ENCODE measurements at places on chromosomes 5 and 9. TPM values are rescaled to one million over a fixed set of nuclear protein-coding genes. Genes with fewer than 3 reads are reported as not detected.
A peak's percentile ranks its signal among the peaks of the same experiment; 100 is the strongest.

Gene CDH9
- not detected for total RNA-seq

Gene COL23A1
- not detected for total RNA-seq

Gene RPL37
- total RNA-seq, result 3,889 TPM

Gene WDR38
- total RNA-seq, result not detected

- peaks cover 41% of the 10 kb centered on the region for H3K4me1 ChIP-seq
- peak overlapping the region; percentile 48 for H3K27ac ChIP-seq
- peak overlapping the region; percentile 70 for H3K4me3 ChIP-seq
- DNase-seq, result no peak
- H3K36me3 ChIP-seq, result no peaks in the 10 kb centered on the region
Observed at GRCh38 chr5:78983601-78984438, 1.3 kb downstream of the ARSB start.

GRCh38 chr9:79023134-79023580 lies 548.6 kb upstream of the TLE4 start:
- no peak overlapping the region for H3K4me3 ChIP-seq
- peak; percentile 10 for DNase-seq
- H3K27me3 ChIP-seq, result peaks cover 3% of the 10 kb centered on the region
- no peak overlapping the region for H3K27ac ChIP-seq
- H3K36me3 ChIP-seq, result no peaks in the 10 kb centered on the region

- H3K27me3 ChIP-seq, result no peaks in the 10 kb centered on the region
- DNase-seq, result no peak
- H3K4me1 ChIP-seq, result peaks cover 16% of the 10 kb centered on the region
- H3K36me3 ChIP-seq, result peaks cover 26% of the 10 kb centered on the region
Observed at GRCh38 chr5:223791-224190, 5.7 kb downstream of the SDHA start.

DNA sequence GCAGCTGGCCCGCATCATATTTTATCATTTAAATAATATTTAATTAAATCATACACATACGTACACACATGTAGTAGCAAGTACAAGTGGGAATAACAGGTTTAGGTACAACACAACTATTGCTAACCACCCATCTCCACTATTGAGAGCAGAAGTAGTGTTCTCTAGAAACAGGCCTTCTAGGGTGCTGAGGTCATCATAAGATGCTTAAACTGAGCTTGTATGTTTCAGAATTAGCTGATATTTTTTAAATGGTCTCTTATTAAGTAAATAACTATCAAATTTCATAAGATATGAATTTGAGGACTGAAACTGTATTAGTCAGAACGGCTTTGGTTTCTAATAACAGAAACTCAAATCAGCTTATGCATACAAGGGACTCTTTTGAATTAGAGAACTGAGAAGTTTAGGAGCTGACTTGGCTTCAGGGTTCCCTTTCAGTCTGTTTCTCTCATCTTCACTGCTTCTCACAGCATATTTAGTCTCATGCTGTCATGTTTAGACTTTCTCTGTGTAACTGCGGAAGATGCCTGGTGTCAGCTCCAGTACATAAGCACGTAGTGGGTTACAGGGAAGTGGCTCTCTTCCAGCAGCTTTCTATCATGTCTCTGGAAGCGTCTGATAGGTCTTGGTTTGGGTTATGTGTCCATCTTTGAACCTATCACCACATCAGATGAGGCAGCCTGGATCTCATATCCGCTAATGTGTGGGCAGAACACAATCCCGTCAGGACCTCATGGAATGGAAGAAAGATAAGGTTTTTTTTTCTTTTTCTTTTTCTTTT lies 25.0 kb upstream of the OCLN start:
- no peaks in the 10 kb centered on the region for H3K36me3 ChIP-seq
- no peaks in the 10 kb centered on the region for H3K4me1 ChIP-seq
- no peak overlapping the region for H3K4me3 ChIP-seq
- DNase-seq, result no peak
- H3K27ac ChIP-seq, result no peak overlapping the region

- H3K27ac ChIP-seq, result no peak overlapping the region
- no peaks in the 10 kb centered on the region for H3K4me1 ChIP-seq
- no peak overlapping the region for H3K4me3 ChIP-seq
- no peaks in the 10 kb centered on the region for H3K36me3 ChIP-seq
Observed at GRCh38 chr5:180471866-180472265, 22.3 kb upstream of the CNOT6 start.

- DNase-seq, result no peak
- H3K4me1 ChIP-seq, result no peaks in the 10 kb centered on the region
- H3K27me3 ChIP-seq, result no peaks in the 10 kb centered on the region
- H3K27ac ChIP-seq, result no peak overlapping the region
Observed at GRCh38 chr5:109354761-109355160, 55.0 kb downstream of the PJA2 start.

DNA sequence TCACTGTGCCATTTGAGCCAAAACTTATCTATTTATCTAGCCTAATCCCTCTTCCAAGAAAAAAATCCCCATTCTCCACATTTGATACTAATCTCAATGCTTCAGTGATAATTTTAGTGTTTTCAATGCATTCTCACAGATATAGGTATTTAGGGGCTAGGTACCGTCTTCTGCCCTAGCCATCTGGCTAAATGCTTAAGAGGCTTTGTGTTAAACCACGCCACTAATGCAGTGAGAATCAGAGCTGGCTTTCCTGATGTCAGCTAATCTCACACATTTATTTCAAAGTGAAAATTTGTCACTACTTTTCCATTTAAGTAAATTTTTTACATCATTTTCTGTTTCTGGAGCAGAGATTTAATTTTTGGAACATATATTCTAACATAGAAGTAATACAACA lies 479.7 kb downstream of the MAN2A1 start:
- H3K4me3 ChIP-seq, result no peak overlapping the region
- no peak for DNase-seq
- no peaks in the 10 kb centered on the region for H3K27me3 ChIP-seq
- no peaks in the 10 kb centered on the region for H3K36me3 ChIP-seq
- H3K4me1 ChIP-seq, result no peaks in the 10 kb centered on the region

DNA sequence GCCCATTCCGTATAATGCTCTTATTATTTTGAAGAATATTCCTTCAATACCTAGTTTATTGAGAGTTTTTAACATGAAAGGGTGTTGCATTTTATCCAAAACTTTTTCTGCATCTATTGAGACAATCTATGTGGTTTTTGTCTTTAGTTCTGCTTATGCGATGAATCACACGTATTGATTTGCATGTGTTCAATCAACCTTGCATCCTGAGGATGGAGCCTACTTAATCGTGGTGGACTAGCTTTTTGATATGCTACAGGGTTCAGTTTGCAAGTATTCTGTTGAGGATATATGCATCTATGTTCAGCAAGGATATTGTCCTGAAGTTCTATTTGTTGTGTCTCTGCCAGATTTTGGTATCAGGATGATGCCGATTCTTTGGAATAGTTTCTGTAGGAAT lies 1070.3 kb upstream of the CDH18 start:
- DNase-seq, result no peak
- H3K27me3 ChIP-seq, result no peaks in the 10 kb centered on the region
- H3K4me1 ChIP-seq, result no peaks in the 10 kb centered on the region

GRCh38 chr5:54311176-54311677 lies 854 bp upstream of the ARL15 start:
- no peaks in the 10 kb centered on the region for H3K36me3 ChIP-seq
- H3K4me1 ChIP-seq, result peaks cover 11% of the 10 kb centered on the region
- DNase-seq, result peak; percentile 39

DNA sequence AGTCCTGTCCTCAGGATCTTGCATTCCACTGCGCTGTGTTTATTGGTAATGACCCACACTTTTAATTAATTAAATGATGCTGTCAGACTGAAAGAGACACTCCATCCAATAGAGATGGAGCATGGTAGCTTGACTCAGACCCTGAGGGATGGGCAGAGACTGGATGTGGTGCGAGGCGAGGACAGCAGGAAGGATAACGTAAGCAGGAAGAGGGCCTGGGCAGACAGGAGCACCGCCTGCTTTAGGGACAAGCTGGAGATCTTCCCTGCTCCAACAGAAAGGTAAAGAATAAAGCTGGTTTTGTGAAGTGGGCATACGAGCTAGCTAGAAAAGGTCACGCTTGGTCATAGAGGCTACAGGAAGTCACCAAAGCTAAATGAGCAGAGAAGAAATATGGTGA lies 3.6 kb upstream of the DOCK8 start:
- DNase-seq, result no peak
- no peaks in the 10 kb centered on the region for H3K36me3 ChIP-seq
- no peaks in the 10 kb centered on the region for H3K4me1 ChIP-seq

DNA sequence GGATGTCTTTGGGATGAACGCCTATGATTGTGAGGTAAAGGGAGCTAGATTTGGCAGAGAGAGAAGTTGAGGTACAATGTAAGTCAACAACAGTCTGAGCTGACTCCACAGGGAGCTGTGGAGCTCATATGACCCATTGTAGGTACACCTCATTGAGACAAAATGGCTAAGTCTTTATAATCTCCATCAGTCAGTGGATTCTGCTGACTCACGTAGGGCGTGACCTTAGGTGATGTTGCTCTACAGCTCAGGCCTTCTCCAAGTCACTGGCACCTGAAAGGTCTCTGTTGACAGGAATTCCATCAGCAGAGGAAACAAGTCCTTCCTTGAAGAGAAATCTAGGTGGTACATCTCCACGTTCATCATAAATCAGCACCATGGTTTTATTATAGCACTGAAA lies 118.2 kb upstream of the PRR16 start:
- no peaks in the 10 kb centered on the region for H3K27me3 ChIP-seq
- H3K36me3 ChIP-seq, result no peaks in the 10 kb centered on the region
- H3K27ac ChIP-seq, result no peak overlapping the region
- DNase-seq, result no peak
- no peaks in the 10 kb centered on the region for H3K4me1 ChIP-seq

DNA sequence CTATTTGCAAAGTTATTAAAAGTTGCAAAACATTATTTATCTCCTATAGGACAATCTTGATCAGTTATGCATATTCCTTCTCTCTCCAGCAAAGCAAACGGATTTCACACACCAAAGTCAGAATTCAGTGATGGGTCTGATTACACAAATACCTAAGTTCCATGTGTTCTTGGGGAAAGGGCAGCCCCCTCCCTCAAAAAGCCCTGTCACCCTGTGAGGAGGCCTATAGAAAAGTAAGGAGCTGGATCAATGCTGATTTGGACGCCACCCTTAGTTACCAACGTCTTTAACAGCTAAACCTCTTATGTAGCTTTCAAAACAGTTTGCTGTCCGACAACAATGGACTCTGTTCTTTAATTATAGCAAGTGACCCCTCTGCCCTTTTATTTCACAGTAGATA lies 6.4 kb downstream of the ZNF608 start:
- peaks cover 19% of the 10 kb centered on the region for H3K4me1 ChIP-seq
- no peaks in the 10 kb centered on the region for H3K27me3 ChIP-seq
- H3K27ac ChIP-seq, result no peak overlapping the region
- DNase-seq, result no peak
- H3K36me3 ChIP-seq, result no peaks in the 10 kb centered on the region

DNA sequence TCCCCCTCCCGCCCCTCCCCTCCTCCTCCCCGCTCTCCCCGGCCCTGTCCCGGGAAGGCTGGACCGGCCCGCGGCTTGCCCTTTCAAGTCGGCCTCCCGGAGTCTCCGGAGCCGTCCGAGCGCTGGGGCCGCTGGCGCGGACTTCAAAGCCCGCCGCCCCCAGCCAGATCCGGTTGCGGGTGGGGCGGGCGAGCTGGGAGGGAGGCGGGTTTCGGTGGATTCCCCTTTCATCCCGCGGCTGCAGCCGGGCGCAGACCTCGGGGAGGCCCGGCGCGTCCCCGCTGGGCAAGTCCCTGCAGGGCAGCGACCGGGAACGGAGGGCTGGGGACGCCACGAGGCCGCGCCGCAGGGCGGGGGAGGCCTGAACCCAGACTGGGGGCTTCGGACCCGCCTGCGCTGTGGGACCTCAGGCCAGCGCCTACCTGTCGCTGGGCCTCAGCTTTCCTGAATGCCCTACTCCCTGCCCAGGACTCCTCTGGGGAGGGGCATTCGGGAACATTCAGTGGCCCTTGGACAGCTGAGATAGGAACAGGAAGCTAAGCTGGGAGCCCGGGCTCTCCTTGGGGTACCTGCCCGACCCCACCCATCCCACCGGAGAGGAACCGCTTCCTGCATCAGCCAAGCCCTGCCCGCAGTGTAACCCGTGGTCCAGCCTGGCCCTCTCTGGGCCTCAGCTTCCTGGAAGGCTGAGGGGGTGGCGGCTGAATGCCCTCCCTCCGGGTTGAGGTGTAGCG lies 23.4 kb downstream of the C9orf50 start:
- H3K4me3 ChIP-seq, result peak overlapping the region; percentile 70
- H3K27me3 ChIP-seq, result no peaks in the 10 kb centered on the region
- peaks cover 34% of the 10 kb centered on the region for H3K4me1 ChIP-seq
- no peaks in the 10 kb centered on the region for H3K36me3 ChIP-seq

DNA sequence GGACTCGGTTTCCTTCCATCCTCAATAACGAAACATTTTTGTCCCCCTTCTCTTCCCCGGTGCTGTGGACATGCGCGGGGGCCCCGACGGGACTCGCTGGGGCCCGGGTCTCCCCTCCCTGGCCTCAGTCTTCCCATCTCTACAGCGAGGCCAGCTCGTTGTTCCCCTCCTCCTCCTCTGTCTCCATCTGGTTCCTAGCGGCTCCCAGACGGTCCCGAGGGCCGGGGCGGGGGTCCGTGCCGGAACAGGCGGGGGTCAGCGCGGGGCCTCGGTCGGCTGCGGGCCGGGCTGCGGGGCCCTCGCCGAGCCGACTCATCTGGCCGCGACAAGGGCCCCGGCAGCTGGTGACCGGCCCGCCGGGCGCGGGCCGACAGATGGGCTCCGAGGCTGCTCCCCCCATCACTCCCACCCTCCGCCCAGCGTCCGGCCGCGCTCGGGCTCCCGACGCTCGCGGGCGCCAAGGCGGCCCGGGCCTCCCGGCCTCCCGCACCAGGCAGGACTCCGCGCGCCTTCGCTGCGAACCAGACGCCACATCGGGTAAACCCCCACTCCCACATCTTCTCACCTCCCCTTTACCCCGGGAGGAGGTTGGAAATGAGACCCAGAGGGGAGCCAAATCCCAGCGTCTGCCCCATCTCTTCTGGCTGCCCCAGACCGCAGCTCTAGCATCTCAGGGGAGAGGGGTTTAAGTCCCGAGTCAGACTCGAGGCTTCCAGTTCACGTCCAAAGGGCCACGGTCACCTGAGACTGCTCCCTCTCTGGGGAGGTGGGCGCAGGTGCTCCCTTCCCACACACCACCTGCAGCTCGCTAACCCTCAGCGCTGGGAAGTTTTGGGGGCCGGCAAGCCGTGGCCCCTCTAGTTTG lies 8.1 kb downstream of the BARHL1 start:
- no peaks in the 10 kb centered on the region for H3K27me3 ChIP-seq
- DNase-seq, result no peak
- H3K4me1 ChIP-seq, result no peaks in the 10 kb centered on the region
- H3K4me3 ChIP-seq, result no peak overlapping the region

GRCh38 chr5:69276422-69277174 lies 41.9 kb downstream of the CDK7 start:
- no peak for DNase-seq
- H3K27ac ChIP-seq, result no peak overlapping the region
- H3K36me3 ChIP-seq, result peaks cover 24% of the 10 kb centered on the region

DNA sequence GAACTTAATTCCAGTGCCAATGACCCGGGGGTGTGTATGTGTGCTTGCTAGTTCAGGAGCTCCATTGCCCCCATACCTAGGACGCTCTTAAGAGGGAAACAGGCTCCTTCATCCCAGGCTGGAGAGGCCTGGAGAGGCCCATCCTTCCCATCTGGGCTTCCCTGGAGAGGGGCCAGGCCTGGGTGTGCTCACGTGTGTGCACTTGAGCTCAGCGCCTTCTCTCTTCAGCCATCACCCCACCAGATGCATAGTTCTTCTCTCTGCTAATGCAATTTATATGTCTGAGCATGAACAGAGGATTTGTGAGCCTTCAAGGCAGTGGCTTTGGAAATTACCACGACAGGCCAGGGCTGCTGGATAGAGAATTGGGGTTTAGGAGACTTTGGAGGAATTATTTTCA lies 48.6 kb upstream of the SHB start:
- no peak overlapping the region for H3K4me3 ChIP-seq
- H3K36me3 ChIP-seq, result no peaks in the 10 kb centered on the region
- no peak for DNase-seq
- no peak overlapping the region for H3K27ac ChIP-seq
- H3K4me1 ChIP-seq, result 0 out of 2 replicates have a peak, but pooled peaks cover 6% of the 10 kb centered on the region

All from PC-9 (cell line).